ENCODE measurements at places on chromosomes 12 and 14.

GRCh38 chr14:89088530-89088929 is 264.1 kb downstream of the TTC8 start:
- DNase-seq = no peak

- no peak for DNase-seq
Observed at GRCh38 chr12:77060136-77060882, 5.1 kb downstream of the E2F7 start.

DNA sequence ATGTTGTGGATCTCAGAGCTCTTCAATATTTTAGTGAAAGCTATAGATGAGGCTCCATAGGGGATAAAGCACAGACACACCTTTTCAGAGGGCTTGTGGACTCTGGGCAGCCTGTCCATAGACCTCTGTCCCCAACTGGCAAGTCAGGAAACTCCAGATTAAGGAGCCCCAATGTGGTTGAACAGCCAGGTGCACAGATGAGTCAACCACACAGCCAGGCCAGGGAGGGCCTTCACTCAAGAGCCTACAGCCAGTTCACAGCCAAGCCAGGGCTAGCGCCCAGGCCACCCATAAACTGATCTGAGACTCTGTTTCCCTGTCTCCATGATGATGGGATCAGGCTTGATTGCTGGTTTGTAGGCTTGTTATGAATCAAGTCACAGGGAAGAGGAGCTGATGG is 1.0 kb upstream of the BDKRB2 start:
- DNase-seq = no peak

DNA sequence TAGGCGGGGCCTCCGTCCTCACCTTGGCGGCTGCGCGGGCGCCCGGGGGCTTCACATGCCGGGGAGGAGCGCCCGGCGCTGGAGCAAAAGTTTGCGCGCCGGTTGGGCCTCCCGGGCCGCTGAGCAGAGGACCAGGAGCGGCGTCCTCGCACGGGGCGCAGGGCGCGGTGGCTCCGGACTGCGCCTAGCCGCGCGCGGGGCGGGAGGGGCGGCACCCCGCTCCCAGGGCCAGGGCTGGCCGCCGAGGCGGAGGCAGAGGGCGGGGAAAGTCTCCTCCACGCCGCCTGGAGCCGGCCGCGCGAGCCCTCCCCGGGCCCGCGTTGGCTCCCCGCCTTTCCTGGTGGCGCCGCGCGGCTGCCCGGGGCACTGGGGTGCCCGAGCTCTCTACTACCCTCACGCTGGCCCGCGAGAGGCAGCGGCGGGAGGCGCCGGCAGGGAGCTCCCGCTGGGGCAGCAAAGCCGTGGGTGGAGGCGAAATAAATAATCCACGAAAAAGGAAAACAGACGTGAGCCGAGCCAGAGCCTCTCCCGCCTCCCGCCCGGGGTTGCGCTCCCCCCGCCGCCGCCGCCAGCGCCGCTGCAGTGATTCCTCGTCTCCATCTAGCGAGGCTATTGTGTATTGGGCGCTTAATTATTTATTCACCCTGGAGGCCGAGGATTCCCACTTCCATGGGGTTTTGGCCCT is 400 bp upstream of the PRIMA1 start:
- DNase-seq = no peak

- no peak for DNase-seq
Observed at GRCh38 chr12:56299308-56299852, 750 bp downstream of the CS start.

DNA sequence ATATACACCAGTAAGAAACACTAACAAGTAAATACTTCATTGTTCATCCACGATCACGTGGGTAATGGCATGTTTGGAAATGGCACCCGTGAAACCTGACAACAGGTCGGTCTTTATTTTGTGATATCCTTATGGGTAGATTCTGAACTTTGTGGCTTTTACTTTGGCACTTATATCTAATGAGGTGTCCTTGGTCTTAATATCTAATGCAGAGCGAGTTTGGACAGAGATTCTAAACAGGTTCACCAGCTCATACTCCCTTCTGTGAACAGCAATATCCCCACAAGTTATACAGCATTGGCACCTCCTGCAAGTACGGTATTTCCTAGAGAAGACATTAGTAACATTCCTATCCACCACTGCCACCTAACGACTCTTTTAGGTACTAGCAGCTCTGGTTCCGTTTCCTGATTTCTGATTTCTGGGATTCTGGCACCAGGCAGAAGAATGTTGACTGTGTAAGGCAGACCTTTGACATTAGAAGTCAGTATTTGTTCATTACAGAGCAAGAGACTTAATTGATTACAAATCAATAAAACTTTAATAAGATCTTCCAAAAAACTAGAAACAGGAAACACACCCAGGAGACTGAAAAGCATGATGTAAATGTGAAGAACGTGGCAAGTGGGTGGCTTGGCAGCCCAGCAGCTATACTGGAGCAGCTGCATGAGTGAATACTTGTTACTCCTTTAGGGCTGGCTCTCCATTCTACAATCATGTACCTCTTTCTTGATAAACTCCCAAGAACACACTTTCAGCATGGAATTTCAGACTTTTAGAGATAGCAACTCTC is 2.5 kb downstream of the ANG start:
- no peak for DNase-seq

- no peak for DNase-seq
Observed at GRCh38 chr12:52178984-52179383, 12.8 kb downstream of the KRT80 start.

DNA sequence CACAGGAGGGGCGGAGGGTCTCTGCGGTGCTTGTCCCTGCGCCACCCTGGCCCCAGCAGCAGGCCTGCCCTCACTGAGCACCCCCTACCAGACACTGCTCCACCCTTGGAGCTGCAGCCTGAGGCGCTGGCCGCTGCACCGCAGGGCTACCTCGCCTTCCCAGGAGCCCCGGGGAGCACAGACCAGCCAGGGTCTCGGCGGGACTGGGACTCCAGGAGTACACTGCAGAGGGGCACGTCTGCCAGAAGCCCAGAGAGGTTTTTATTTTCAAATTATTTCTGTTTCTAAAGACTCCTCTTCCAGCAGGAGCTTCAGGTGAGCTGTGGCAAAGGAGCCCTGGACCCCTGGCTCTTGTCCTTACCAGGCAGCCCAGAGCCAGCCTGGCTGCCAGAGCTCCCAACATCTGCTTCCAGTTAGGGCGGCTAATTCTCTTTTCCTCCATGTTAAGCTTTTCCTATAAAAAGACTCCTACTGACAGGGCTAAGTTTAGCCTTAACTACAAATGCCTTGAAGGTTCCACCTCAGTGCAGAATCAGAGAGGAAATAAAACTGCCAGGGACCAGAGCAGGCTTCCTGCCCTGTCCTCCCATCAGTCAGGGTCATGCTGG is 26.4 kb downstream of the DEGS2 start:
- no peak for DNase-seq

DNA sequence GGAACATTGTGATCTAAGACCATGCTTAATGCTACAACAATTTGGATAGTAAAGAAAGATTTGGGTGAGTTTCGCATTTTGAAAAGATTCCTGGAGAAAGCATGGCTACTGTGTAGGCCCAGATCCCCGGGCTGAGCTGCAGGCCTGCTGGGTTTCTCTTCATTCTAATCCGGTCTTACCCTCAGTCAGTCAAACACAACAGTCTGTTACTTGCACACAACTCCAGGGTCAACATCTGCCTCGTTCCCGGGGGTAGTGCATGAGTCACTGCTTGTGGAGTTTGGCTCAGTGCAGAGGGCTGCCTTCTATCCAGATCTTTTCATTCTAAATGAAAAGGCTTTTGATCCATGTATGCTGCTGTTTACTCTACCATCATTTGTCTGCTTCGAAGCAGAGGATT is 60.4 kb upstream of the SEL1L start:
- DNase-seq = no peak

DNA sequence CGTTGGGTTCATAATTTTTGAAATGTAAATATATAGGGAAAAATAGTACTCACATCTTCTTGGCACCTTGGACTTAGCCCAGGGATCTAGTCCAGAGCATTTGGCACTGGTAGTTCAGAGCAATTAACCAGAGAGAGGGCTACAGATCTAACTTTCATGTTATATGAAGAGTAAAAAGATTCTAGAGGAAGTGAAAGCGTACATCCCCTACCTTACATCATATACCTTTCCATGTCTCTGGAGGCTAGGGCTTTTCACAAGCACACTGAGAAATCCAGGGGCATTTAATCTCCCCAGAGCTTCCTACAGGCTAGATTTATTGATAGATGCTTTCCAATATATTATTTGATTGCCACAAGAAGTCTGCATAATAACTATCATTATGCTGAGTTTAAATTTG is 687.5 kb upstream of the FBXO33 start:
- DNase-seq = no peak

- no peak for DNase-seq
Observed at GRCh38 chr14:79077096-79077495, 906.9 kb downstream of the NRXN3 start.

DNA sequence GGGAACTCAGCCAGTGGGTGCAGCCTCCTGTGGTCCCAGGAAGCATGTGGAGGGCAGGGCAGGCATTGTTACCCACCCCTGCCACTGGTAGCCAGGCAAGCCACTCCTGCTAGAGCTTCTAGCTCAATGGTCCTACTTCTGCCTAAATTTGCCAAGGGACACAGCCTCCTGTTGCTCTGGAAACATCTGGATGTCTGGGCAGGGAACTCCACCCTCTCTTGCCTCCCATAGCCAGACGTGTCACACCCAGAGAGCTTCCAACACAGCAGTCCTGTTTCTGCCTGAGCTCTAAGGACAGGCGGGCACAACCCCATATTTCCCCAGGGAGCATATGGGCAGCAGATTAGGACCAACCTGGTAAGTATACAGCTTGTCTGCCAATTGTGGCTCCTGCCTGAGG is 350.2 kb downstream of the GLT1D1 start:
- DNase-seq = no peak

- no peak for DNase-seq
Observed at GRCh38 chr14:91402771-91403600, 14.6 kb downstream of the CCDC88C start.

GRCh38 chr14:76977793-76978720 is 50.5 kb downstream of the IRF2BPL start:
- no peak for DNase-seq

- DNase-seq = no peak
Observed at GRCh38 chr14:94305620-94306019, 12.6 kb upstream of the SERPINA10 start.

- DNase-seq = no peak
Observed at GRCh38 chr12:113093409-113094101, 37.0 kb downstream of the DTX1 start.

GRCh38 chr12:24993793-24994192 is 44.9 kb upstream of the BCAT1 start:
- DNase-seq = no peak

DNA sequence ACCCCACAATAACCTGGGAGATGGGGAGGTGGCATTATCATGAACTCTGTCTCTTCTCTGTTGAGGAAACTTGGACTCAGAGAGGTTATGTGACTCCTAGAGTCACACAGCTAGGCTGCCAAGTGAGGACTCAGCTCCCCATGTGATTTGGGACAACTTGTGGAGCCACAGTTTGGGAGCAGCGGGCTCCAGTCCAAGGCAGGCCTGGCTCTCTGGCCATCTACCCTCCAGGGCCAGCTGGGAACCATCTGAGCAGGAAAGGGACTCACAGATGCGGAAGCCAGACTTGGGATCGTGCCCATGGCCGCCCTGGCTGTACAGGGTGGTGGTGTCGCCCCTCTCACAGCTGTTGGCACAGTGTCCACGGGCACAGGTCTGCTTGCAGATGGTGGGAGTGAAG is 59.1 kb downstream of the ISCA2 start:
- no peak for DNase-seq

DNA sequence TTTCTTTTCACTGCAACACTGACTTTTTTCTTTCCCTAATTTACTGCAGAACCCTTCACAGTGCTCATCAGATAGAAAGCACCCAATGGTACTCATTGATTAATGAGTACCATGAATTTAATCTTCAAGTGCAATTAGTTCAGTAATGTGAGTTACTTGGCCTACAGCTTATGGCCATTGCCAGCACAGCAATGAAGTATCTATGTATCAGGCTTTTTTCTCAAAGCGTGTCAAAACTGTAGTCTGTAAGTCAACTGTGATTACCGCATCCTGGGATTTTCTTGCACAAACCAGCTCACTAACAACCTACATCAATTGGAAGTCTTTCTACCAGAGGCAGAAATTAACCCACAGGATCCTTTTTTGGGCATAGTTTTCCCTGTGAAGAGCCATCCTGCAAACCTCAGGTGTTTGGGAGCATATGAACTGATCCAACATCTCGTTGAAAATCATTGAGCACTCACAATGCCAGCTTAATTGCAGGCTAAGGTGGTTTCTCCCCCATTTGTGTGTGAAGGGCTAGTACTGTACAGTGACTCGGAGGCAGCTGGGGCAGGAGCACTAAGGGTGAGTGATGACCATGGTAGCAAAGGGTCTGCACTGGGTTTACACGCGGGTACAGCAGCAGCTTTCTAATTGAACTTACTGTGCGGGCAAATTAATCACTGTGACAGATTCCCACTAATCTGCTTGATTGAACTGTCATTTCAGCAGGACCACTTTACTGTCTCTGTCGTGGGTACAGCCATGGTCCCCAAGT is 619.3 kb downstream of the SNAPC1 start:
- DNase-seq = no peak

DNA sequence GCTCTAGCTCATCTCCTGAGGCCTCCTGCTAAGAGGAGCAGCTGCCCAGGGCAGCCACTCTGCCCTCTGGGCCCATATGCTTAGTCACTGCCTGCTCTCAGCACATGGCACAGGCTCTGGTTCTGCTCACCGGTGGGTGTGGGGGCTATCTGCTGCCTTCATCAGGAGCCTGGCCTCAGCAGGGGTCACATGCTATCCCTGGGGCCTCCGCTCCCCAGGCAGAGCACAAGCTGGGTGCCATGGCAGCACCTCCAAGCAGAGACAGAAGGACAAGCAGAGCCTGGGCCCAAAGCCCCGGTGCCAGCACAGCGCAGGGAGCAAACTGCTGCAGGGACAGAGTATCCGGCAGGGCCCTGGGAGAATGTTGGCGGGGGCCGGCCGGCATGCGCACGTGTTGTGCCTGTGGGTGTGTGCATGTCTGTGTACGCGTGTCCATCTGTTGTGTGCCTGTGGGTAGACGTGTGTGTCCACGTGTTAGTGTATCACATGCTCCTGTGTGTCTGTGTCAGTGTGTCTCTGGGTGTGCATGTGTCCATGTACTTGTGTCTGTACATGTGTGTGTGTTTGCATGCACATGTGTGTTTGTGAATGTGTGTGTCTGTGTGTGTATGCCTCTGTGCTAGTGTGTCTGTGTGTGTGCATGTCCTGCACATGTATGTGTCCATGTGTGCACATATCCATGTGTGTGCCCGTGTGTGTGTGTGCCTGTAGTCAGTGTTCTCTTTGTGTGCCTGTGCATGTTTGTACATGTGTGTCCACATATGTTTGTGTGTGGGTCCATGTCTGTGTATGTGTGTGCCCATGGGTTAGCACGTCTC is 326.9 kb downstream of the TMEM121 start:
- no peak for DNase-seq

- DNase-seq = no peak
Observed at GRCh38 chr14:23021434-23021833, 11.5 kb upstream of the C14orf93 start.
